Peyer's patch (tissue), 4 donors: ENCODE measurements at places on chromosomes 1 and 21.

DNA sequence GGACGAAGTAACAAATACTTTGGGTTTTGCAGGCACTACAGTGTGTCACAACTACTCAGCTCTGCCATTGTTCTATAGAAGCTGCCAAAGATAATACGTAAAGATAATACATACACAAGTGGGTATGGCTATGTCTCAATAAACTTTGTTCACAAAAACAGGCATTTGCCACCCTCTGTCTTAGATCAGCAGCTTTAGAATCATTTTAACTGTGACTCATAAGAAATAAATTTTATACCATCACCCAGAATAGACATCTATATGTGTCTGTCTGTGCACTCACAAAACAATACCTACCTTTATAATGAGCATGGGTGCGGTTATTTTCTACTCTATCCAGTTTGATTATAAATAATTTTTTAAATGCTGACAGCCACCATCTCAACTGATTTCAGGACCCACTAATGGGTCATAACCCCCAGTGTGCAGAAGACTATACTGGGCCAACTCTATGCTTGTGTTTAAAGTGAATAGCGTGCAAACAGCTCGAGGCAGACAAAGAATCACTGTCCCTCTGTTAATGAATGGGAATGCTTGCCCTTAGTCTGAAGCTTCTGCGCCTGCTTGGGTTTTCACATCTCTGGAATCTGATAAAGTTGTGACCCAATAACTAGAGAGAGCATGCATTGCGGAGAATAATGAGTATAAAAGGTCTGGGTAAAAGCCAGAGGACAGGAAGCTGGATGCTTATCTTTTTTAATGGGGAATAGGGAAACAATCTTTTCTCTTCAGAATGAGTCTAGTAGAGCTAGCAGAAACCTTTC, 216.2 kb downstream of the PLPP3 start:
- no peak for DNase-seq

- no peak for DNase-seq
Observed at GRCh38 chr1:170471398-170472053, 60.4 kb upstream of the GORAB start.

GRCh38 chr1:179099891-179100290, 18.0 kb downstream of the TOR3A start:
- DNase-seq = no peak

DNA sequence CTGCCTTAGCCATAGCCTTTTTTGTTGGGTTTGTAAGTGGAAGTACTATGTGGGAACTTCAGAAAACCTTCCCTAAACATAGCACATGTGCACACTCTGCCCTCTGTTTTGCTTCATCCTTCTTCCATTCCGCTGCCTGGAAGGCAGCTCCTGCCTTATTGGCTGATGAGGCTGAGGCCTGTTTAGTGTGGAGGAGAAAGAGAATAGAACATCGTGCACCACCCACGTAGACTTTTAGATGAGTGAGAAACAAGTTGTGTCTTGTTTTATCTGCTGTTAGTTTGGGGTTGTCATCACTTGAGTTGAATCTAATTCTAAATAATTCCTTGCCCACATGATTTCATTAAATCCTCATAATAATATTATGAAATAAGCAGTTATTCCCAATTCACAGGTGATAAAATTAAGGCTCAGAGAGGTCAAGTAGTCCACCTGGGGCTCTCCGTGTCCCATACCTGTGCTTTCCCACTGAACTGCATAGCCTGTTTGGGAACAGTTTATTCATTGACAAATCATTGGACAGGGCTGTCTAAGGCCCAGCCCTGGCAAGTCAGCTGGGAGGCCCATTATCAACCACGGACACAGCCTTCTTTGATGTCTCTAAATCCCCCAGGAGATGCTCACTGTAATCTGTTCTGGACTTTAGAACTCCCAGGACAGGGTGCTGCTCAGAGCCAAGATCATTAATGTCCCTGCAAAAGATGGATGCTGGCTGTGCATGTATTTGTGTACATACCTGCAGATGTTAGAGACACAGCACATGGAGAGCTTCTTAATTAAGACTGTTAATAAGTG, 93.0 kb downstream of the ABCA4 start:
- no peak for DNase-seq

DNA sequence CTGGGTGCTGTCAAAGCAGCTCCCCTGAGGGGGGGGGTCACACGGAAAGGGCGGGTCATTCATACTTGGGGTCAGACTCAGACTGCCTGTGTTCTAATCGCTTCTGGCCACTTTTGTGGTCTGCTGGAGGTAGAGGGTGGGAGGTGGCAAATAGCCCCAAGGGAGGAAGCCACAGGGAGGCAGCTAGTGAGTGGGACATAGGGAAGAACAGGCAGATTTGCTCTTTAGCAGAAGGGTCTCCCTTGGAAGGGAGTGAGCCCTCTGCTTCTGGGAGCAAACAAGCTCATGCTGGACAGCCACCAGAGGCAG, 24.5 kb downstream of the ACOT11 start:
- DNase-seq = no peak

DNA sequence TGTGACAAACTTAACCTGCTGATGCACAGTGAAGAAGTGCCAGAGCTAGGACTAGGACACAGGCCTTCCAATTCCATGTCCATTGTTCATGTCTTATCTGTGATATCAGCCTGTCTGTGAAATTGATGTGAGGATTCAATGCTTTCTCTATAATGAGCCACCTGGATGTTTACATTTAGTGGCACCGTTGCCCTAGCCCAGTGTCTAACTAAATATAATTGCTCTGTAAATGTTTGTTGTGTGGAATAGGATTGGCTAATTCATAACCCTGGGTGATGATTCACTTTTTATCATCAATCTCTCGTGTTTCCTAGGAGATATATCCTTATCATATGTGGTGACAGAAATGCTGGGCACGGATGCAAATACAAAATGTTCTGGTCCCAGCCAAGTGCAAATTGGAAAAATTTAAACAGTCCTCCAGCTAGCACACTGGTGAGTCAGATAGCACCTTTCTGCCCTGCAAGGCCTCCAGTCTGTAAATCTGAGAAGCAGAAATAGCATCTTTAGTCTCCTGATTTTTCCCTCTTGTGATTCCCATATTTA, 46.9 kb upstream of the GNG12 start:
- DNase-seq = no peak

GRCh38 chr1:235417086-235417697, 50.0 kb downstream of the TBCE start:
- DNase-seq = peak; percentile 86

- peak; percentile 70 for DNase-seq
Observed at GRCh38 chr1:44775930-44776729, 790 bp downstream of the RPS8 start.

DNA sequence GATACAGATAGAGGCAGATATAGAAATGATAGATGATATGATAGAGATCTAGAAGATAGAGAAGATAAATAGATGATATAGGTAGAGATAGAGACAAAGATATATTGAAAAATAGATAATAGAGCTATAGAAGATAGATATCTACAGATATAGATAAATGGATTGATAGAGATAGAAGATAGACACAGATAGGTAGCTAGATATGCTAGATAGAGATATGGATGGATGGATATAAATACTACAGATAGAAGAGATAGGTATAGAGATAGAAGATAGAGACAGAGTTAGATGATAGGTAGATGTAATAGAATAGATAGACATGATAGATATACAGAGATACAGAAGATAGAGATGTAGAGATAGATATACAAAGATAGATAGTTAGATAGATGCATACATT, 21.4 kb downstream of the TRIM11 start:
- DNase-seq = no peak

DNA sequence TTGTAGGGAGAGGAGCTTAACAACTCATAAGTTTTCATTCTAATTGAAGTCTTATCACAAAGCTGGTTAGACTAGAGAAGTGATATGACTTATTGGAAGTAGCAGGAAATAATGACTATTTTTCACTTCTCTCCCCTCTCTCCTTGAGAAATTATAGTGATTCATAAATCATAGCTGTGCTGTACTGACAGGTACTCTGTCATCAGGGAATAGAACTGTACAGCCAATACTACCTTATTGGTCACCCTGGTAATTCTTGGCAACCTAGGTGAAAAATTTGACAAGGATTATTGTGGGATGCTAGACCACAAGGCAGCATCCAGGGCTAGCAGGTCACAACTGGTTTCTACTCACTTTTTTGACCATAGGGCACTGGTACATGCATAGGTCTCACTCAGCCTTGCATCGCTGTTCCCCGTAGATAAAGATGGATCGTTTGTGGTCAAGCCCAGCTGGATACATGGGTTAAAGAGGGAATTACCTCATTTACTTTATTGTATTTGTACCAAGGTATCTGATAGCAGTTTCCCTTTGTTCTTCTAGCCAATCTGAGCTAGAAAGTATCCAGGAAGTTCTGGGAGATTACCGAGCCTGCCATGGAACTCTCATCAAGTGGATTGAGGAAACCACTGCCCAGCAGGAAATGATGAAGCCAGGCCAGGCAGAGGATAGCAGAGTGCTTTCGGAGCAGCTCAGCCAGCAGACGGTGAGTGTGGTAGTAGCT, 113.6 kb downstream of the MACF1 start:
- no peak for DNase-seq

GRCh38 chr1:204846546-204846945, 24.1 kb upstream of the NFASC start:
- no peak for DNase-seq

DNA sequence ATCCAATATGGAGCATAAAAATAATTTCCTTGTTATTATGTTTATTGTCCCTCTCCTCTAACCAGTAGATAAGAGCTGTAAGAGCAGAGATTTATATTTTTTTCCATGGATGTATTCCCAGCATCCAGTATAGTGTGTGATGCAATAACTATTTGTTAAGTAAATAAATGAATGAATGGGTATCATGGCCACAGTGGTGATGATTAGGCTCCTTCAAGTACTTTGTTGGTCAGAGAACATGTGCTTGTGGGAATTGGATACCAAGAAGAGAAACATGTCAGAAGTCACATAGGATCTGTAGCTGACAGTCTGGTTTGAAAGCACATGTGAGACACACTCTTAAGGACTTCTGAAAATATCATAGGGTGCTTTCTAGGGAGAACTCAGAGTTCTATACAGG, 588.5 kb downstream of the AGBL4 start:
- DNase-seq = no peak

GRCh38 chr1:198977909-198978308, 339.1 kb downstream of the PTPRC start:
- DNase-seq = no peak

DNA sequence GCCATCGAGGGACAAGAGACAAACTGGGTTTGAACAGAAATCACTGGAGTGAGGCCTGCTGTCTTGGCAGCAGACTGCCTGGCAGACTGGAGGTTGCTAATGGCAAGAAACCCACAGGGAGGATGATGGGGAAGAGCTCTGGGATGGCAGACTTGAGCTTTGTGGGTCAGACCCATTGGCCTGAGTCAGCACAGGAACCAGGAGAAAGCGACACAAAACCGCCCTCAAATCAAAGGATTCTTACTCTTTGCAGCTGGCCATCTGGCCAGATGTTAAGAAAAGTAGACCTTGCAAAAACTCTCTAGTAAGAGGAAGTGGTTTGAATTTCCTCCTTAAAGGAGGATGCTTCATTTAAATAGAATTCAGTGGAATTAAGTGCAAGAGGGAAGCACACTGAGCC, 195.2 kb upstream of the JUN start:
- no peak for DNase-seq

- no peak for DNase-seq
Observed at GRCh38 chr1:93695411-93696005, 13.9 kb upstream of the BCAR3 start.

GRCh38 chr1:1630191-1630964, 1.6 kb upstream of the MMP23B start:
- DNase-seq = peak; percentile 89
